ENCODE measurements at places on chromosomes 1 and 21. TPM values are rescaled to one million over a fixed set of nuclear protein-coding genes. Genes with fewer than 3 reads are reported as not detected.

GRCh38 chr1:2115702-2116341 lies 65.6 kb downstream of the PRKCZ start:
- no peak for DNase-seq
- H3K27me3 ChIP-seq = no peaks in the 10 kb centered on the region
- H3K36me3 ChIP-seq = no peaks in the 10 kb centered on the region
- no peak overlapping the region for H3K4me3 ChIP-seq
- no peaks in the 10 kb centered on the region for H3K4me1 ChIP-seq

DNA sequence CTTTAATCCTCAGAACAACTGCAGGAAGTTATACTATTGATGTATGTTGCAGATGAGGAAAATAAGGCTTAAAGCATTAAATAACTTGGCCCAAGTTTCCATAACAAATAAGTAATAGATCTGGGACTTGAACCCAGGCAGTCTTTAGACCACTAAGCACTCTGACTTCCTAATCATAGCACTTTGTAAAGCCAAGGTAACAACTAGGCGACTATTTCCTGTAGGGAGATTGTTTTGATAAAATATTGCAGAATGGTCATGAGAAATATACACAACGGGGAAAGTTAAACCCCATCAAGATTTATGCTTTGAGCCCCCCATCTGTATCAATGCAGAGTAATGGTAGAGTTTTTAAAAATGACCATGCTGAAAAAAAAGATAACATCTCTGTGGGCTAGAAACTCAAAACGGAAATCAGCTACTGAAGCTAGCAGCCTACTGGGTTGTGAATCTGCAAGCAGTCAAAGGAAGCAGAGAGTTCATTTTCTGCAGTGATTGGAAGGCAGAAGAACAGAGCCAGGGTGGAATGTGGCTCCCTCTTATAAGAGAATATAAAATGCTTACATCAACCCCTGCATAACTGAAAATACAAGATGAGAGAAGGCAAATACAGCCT lies 111.2 kb upstream of the OLIG2 start:
- H3K27ac ChIP-seq = no peak overlapping the region
- H3K4me1 ChIP-seq = no peaks in the 10 kb centered on the region
- H3K27me3 ChIP-seq = no peaks in the 10 kb centered on the region

DNA sequence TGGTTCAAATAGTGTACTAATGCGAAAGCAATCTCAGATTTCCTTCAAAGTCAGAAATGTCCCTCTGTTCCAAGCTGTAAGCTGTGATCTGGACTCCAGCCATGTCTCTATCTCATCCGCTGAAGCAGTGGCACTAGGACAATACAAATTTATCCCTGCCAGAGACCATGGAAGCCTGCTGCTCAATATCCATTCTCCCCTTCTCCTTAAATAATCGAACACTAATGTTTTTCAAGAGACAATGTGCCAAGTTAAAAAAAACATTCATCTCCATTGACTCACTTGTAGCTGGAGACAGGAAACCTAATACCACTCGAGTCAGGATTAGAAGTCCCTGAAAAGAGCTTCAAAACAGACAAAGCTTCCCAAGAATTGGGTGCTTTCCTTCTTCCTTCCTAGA lies 38.5 kb upstream of the PGBD5 start:
- no peaks in the 10 kb centered on the region for H3K4me1 ChIP-seq
- H3K36me3 ChIP-seq = no peaks in the 10 kb centered on the region
- no peak overlapping the region for H3K27ac ChIP-seq
- no peak for DNase-seq

- H3K36me3 ChIP-seq = no peaks in the 10 kb centered on the region
- no peak overlapping the region for H3K4me3 ChIP-seq
- H3K4me1 ChIP-seq = no peaks in the 10 kb centered on the region
- H3K27ac ChIP-seq = no peak overlapping the region
Observed at GRCh38 chr1:94468708-94469107, 50.5 kb downstream of the ABCD3 start.

The LAX1 gene
- 1.3 TPM for total RNA-seq

The TAS1R1 gene
- total RNA-seq = not detected

DNA sequence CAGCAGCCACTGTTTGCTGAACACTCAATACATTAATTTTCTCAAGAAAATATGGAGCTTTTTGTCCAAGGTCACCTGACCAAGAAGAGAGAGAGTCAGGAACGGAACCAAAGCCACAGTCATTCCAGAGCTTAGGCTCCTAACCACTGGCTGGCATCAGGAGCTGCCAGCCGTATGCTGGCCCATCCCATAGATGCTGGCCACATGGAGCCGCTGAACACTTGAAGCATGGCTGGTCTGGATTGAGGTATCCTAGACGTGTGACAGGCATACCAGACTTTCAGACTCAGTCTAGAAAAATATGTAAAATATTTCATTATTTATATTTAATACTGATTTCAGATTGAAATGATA lies 458.7 kb downstream of the MATN1 start:
- no peak for DNase-seq
- no peak overlapping the region for H3K27ac ChIP-seq
- no peak overlapping the region for H3K4me3 ChIP-seq
- H3K4me1 ChIP-seq = no peaks in the 10 kb centered on the region
- H3K27me3 ChIP-seq = no peaks in the 10 kb centered on the region

DNA sequence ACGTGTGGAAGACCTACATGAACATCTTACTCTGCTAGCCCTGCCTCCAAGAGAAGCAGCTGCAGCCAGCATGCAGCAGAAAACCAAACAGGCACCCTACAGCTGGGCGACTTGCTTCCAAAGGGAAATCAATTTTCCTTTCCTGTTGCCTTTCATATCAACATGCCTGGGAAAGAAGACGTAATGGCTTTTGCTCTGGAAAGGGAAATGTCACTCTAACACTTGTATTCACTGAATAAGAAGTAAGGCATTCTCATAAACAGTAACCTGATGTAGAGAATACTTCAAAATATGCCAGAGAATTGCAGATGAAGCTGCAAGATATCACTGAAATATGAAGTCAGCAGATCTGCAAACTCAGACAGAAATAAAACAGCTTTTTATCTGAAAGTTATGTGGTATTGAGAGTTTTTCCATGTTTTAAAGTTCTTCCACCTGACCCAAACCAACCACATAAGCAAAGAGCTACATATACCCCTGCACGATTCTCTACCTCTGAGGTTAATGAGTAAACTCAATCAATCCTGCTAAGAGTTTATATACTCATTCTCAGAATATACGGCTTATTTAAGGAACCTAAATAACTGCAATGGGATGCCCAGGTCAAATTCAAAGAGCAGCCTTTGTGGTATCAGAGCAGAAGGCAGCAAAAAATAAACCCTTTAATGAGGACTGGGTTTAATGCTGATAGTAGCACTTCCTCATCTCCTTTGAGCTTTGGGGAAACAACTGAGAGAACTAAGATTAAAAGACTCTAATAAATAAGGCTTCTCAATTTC lies 150.9 kb downstream of the RERE start:
- no peak overlapping the region for H3K4me3 ChIP-seq
- no peak for DNase-seq
- H3K27ac ChIP-seq = no peak overlapping the region
- H3K36me3 ChIP-seq = no peaks in the 10 kb centered on the region
- no peaks in the 10 kb centered on the region for H3K27me3 ChIP-seq
- peaks cover 18% of the 10 kb centered on the region for H3K4me1 ChIP-seq

- H3K4me1 ChIP-seq = no peaks in the 10 kb centered on the region
- no peaks in the 10 kb centered on the region for H3K27me3 ChIP-seq
- no peak for DNase-seq
- H3K4me3 ChIP-seq = no peak overlapping the region
- H3K36me3 ChIP-seq = no peaks in the 10 kb centered on the region
- H3K27ac ChIP-seq = no peak overlapping the region
Observed at GRCh38 chr1:68225781-68226180, 6.5 kb downstream of the WLS start.

The TFF2 gene
- 2.5 TPM for total RNA-seq

GRCh38 chr1:166838766-166839599 lies at the start of gene POGK:
Gene POGK, plus strand, starts transcription at chr1:166839475. Its CDS starts 1,482 bp downstream, at chr1:166840957.
- peaks cover 6% of the 10 kb centered on the region for H3K36me3 ChIP-seq
- peak within 1 kb of the TSS; percentile 65 for H3K4me3 ChIP-seq
- H3K27me3 ChIP-seq = no peaks in the 10 kb centered on the region

The SPRR5 gene
- not detected for total RNA-seq

- H3K4me1 ChIP-seq = peaks cover 10% of the 10 kb centered on the region
- peak overlapping the region; percentile 17 for H3K27ac ChIP-seq
- peak overlapping the region; percentile 43 for H3K4me3 ChIP-seq
- H3K27me3 ChIP-seq = no peaks in the 10 kb centered on the region
- no peaks in the 10 kb centered on the region for H3K36me3 ChIP-seq
Observed at GRCh38 chr1:40782371-40782956, 1.1 kb upstream of the KCNQ4 start.

The CHIT1 gene
- total RNA-seq = not detected

DNA sequence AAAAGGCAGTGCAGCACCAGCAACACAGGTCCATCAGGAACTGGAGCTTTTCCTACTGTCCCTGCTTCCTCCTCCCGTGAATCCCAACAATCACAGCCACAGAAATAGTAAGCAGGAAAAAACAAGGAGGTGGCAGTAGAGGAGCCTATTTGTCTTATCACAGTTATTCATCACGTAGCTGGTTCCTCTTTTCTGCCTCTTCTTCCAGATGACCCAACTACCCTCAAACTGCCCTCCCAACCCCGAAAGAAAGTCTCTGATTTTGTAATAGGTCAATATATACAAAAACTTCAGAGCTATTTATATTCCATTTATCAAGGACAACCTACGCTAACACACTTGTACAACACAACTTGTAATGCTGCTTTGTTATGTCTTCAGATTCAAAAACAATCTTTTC lies 21.4 kb downstream of the GNB1 start:
- H3K27ac ChIP-seq = no peak overlapping the region
- H3K4me3 ChIP-seq = no peak overlapping the region
- H3K36me3 ChIP-seq = no peaks in the 10 kb centered on the region

GRCh38 chr21:31555741-31556191 lies 103.7 kb upstream of the SOD1 start:
- DNase-seq = no peak
- no peaks in the 10 kb centered on the region for H3K4me1 ChIP-seq
- peaks cover 12% of the 10 kb centered on the region for H3K27me3 ChIP-seq
- H3K36me3 ChIP-seq = no peaks in the 10 kb centered on the region
- H3K4me3 ChIP-seq = no peak overlapping the region
- no peak overlapping the region for H3K27ac ChIP-seq

DNA sequence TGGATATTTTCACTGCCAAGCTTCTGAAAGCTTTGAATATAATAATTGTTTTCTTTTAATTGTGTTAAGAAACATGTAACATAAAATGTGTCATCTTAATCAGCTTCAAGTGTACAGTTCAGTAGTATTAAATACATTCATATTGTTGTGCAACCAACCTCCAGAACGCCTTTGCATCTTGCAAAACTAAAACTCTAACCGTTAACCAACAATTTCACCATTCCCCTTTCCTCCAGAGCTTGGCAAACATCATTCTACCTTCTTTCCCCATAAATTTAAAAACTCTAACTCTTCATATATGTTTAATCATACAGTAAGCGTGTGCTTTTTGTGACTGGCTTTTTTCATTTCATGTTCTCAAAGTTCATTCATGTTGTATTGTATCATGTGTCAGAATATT lies 2.1 kb downstream of the MNDA start:
- H3K27ac ChIP-seq = no peak overlapping the region
- no peak for DNase-seq
- no peaks in the 10 kb centered on the region for H3K4me1 ChIP-seq
- H3K36me3 ChIP-seq = no peaks in the 10 kb centered on the region
- H3K27me3 ChIP-seq = no peaks in the 10 kb centered on the region
- no peak overlapping the region for H3K4me3 ChIP-seq

The IL20 gene
- total RNA-seq = not detected

- DNase-seq = no peak
- no peak overlapping the region for H3K4me3 ChIP-seq
- H3K27ac ChIP-seq = no peak overlapping the region
- no peaks in the 10 kb centered on the region for H3K36me3 ChIP-seq
- no peaks in the 10 kb centered on the region for H3K4me1 ChIP-seq
Observed at GRCh38 chr21:36888466-36888865, 78.0 kb downstream of the HLCS start.

DNA sequence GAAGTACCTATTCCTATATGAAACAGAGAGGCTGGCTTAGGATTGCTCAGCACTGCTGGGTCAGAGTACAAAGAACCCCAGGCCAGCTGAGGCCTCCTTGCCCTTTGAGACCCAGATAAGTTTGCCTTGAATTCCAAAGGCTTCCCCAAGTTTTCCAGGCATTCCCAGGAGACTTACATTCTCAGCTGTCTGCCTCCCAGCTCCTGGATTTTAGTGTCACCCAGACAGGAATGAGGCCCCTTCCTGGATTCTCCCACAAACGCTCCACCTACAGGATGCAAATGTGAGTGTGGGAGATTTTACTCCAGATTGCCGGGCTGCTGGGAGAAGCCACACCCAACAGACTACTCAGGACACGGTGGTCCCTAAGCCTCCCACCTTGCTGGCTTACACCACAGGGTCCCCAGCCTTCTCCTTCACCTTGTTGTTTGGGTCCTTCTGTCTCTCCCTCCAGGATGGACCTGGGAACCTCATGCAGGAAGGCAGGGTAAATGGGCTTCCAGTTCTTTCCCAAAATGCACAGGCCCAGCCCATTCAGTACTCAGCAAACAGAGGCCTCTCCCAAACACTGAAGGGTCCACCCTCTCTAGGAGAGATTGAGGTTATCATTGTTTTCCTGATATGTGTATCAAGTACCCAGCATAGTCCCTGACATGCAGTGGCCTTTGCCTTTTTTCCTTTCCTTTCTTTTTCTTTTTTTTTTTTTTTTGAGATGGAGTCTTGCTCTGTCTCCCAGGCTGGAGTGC lies 10.6 kb downstream of the RHBG start:
- no peak overlapping the region for H3K27ac ChIP-seq
- no peaks in the 10 kb centered on the region for H3K4me1 ChIP-seq
- H3K4me3 ChIP-seq = no peak overlapping the region
- no peaks in the 10 kb centered on the region for H3K36me3 ChIP-seq
- DNase-seq = no peak

DNA sequence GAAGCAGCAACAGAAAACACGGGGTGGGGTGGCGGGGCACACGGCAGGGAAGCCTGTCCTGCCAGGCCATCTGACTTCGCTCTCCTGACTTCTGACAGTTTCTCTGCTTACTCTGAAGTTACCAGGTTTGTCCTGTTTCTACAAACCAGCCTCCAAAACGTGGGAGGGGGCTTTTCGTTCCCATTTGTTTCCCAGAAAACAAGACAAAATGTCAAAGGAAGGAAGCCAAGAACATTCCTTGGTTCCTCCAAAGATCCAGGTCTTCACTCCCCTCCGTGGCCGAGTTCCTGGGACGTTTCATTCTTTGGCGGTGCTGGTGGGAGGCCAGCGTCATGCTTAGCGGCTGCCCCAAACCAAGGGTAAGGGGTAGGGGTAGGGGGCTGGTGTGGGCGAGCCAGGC lies 49.6 kb downstream of the MEGF6 start:
- DNase-seq = no peak
- H3K36me3 ChIP-seq = no peaks in the 10 kb centered on the region
- no peak overlapping the region for H3K4me3 ChIP-seq
- H3K4me1 ChIP-seq = no peaks in the 10 kb centered on the region
- no peak overlapping the region for H3K27ac ChIP-seq

The ZBTB18 gene
- 23.8 TPM for total RNA-seq

Data from colonic mucosa (tissue), 4 donors.